ENCODE measurements at places on chromosomes 11 and 22. TPM values are rescaled to one million over a fixed set of nuclear protein-coding genes. Genes with fewer than 3 reads are reported as not detected.

The MS4A4E gene
- total RNA-seq, result not detected

The TMPRSS5 gene
- 0.07 TPM for total RNA-seq

The GVQW3 gene
- total RNA-seq, result 0.87 TPM

The SHANK2 gene
- 9.5 TPM for total RNA-seq

The LDHAL6A gene
- not detected for total RNA-seq

The MMP27 gene
- not detected for total RNA-seq

The RIBC2 gene
- 0.69 TPM for total RNA-seq

The FERMT3 gene
- total RNA-seq, result 0.29 TPM

The SBF1 gene
- 59.0 TPM for total RNA-seq

The CCDC73 gene
- total RNA-seq, result not detected

The DEFB131B gene
- total RNA-seq, result not detected

The LINC01488 gene
- not detected for total RNA-seq

The XKR3 gene
- total RNA-seq, result not detected

The CDC42EP2 gene
- 18.6 TPM for total RNA-seq

The GAB4 gene
- not detected for total RNA-seq

The SCN2B gene
- total RNA-seq, result under 0.01 TPM

The TCIRG1 gene
- total RNA-seq, result 156 TPM

The MMP8 gene
- total RNA-seq, result not detected

The MYO18B gene
- not detected for total RNA-seq

The TRPM5 gene
- not detected for total RNA-seq

The IGSF9B gene
- total RNA-seq, result 1.0 TPM

The CARD16 gene
- total RNA-seq, result not detected

The MIF gene
- 1,073 TPM for total RNA-seq

The ASCL2 gene
- 0.12 TPM for total RNA-seq

The OR6T1 gene
- total RNA-seq, result not detected
